H7 (cell line): ENCODE measurements at places on chromosomes 16 and 17. TPM values are rescaled to one million over a fixed set of nuclear protein-coding genes. Genes with fewer than 3 reads are reported as not detected.

Gene SPATA32
- total RNA-seq: 0.24 TPM in 1 of 2 replicates, not detected in the other

Gene TBC1D3E
- total RNA-seq: not detected in 2 replicates

Gene ICAM2
- 0.11 and 0.59 TPM in 2 replicates for total RNA-seq

Gene GPR139
- total RNA-seq: 0.15 TPM in 1 of 2 replicates, not detected in the other

Gene RUNDC3A
- total RNA-seq: 5.1 and 5.7 TPM in 2 replicates

DNA sequence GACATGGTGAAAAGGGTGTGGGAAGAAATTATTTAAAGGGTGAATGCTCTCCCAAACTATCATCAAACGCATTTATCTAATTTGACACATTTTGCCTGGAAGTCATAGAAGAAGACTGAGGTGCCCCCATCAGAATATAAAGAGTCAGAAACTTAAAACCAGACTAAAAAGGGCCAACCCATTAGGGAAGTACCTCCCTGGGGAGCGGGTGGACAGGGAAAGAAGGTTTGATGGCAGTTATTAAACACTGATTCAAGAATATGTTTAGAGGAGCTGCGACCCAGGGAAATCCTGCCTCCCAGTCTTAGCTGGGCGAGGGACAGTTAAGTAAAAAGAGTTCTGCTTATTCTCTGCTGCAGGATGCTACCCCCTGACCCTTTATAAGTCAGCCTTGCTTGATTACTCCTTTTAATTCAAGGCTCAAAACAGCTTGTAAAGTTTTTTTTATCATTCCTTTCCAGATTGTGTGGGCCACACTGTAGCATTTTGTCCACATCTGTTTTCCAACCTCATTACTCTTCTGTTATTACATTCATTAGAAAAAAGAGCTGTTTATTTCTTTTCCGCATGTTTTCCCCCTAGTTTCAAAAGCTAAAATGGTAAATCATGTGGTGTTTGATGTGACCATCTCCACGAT, 138.5 kb upstream of the TBX2 start:
- DNase-seq: no peak

- no peak for DNase-seq
Measured at GRCh38 chr16:69613378-69614154, 47.8 kb downstream of the NFAT5 start.

DNA sequence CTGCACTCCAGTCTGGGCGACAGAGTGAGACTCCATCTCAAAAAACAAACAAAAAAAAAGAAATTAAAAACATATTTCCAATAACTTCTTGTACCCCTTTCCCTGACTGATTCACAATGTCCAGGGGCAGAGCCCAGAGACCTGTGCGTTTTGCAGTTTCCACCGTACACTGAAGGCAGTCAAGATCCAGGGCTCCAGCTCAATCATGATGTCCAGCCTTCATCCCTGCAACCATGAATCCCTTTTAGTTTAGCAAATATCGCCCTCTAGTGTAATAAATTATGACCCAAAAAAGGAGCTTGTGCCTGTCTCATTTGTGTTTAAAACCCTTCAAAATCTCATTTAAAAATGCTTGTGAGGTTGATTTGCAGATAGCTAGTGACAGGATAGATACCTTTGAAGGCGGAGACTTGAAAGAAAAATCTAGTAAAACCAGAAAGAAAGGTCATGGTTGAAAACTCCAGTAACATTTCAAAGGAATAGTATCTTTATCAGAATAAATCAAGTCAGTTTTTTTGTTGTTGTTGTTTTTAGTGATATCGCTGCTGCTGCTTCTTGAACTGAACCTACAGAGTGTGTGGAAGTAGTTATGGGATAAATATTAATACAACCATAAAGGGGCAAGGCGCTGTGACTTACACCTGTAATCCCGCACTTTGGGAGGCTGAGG, 3.7 kb upstream of the ERN1 start:
- peak; percentile 72 for DNase-seq

- no peak for DNase-seq
Measured at GRCh38 chr17:7083592-7083991, 3.5 kb upstream of the CLEC10A start.

DNA sequence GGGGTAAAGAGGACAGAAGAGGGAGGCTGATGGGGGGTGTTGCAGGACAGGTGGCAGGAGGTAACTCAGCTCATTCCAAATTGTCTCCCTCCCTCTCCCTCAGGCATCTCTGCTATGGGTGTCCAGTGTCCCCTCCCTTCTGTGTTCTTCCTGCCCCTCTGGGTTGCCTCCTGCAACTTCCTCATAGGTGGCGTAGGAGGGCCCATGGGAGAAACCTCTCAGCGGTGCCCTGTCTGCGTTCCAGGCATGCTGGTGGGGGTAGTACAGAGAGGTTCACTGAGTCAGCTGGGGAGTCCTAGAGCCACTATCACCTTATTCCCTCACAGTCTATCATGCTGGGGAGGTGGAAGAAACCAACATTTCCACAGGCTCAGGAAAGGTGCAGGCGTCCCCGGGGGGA, 14.7 kb upstream of the ODF4 start:
- no peak for DNase-seq

DNA sequence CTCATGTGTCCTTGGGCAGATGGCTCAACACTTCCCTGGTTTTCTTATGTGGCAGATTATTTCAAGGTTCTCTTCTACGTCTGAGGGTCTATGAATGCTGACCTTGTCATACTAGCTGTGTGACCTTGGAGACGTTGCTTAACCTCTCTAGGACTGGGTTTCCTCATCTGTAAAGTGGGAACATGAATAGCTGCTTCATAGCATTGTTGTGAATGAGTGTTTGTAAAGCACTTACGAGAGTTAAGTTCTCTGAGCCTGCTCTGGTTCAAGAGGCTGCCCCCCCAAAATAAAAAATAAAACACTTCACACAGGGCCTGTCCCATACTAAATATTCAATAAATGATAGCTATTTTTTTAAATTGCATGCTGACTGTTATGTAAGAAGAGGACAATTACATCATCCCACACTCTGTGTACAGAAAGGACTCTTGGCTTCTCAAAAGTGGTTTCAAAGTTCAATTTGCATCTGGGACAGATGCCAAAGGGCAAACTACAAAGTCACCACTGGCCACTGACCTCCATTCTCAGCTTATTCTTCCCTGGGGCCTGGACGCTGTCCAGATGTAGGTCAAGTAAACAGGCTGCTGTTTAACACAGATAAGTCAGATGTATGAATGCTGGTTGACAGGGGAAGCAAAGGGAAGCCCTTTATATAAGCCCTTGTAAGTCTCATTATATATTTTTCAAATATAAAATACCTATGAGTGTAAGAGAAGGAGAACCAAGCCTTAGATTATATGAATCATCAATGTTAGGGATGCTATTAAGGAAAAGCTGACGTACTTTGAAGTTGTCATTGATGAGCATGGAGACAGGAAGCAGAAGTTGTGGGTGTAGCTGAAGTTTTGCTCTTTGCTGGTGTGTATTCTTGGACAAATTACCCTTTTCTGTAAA, 15.4 kb upstream of the NDEL1 start:
- no peak for DNase-seq

- DNase-seq: peak; percentile 85
Measured at GRCh38 chr17:7823581-7824001, 10.4 kb upstream of the KDM6B start.

- DNase-seq: no peak
Measured at GRCh38 chr17:51006601-51007000, 114.1 kb downstream of the SPAG9 start.

DNA sequence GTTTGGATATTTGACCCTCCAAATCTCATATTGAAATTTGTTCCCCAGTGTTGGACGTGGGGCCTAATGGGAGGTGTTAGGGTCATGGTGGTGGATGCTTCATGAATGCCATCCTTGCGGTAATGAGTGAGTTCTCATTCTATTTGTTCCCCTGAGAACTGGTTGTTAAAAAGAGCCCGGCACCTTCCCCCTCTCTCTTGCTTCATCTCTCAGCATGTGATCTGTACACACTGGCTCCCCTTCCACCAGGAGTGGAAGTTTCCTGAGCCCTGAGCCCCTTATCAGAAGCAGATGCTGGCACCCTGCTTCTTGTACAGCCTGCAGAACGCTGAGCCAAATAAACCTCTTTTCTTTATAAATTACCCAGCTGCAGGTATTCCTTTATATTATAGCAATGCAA, 25.6 kb downstream of the PIK3R6 start:
- DNase-seq: no peak

GRCh38 chr16:53055541-53056391, 975 bp downstream of the CHD9 start:
- DNase-seq: peak; percentile 65
